Hematopoietic multipotent progenitor cell (in vitro differentiated cells): ENCODE measurements at places on chromosomes 5 and 9.

DNA sequence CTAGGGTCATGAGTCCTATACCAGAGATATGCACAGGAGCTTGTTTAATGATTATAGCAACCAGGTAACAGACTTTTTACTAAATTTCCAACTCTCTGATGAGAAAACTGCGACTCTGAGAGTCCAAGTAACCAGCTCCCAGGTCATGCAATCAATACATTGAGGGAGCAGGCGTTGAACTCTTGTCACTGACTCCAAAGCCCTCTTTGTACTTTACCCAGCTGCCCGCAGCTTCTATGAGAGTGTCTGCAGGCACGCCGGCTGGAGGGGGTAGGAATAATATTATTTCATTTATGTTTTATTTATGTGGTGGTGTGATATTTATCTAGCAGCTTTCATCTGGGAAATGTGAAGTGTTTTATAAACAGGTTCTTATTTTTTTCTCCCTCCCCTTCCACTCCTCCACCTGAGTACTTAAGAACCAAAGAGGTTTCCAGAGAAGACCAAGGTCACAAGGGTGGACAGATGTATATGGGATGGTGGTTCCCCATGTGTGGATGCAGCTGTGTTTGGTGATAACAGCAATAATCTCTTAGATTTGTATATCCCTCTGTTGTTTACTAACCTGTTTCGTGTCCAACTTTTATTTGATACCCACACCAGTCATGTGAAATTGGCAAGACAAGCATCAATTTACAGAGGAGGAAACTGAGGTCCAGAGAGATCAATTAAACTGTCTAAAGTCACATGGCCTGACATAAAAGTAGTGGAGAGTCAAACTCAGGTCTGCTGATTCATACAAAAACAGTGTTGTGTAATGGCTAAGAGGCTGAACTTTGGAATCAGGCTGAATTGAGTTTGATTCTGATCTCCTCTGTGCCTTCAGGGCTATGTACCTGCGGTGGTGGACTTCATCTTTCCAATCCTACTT, 140.2 kb upstream of the TRIM32 start:
- DNase-seq = no peak

GRCh38 chr5:33316773-33317172, 124.0 kb upstream of the TARS1 start:
- no peak for DNase-seq

DNA sequence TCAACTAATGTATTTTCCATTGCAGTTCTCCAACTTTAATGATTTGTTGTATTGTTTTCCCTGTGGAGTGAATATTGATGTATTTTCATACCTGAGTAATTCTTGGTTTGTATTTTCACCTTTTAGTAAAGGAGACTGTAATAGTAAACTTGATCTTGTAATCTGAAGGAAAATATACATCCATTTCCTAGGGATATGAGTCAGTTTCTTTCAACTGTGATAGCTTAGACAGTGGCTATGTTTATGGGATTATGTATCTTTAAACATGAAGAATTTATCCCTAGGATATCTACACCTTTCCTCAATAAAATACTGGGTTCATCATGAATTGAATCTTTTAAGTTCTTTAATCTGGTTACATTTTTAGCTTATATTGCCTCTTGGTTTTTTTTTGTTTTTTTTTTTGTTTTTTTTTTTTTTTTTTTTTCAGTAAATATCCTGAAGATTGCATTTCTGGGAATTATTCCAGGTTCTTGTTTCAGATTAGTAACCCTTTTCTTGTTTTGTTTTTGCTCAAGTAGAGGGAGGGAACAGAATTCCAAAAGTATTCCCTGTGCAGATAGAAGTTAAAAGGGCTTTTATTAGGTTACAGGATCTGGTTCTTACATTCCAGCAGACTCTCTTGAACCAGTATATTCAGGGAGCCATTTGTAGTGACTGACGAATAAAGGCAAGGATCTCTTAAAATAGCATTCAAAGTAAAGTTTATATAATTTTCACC, 7.1 kb downstream of the WDR36 start:
- no peak for DNase-seq

DNA sequence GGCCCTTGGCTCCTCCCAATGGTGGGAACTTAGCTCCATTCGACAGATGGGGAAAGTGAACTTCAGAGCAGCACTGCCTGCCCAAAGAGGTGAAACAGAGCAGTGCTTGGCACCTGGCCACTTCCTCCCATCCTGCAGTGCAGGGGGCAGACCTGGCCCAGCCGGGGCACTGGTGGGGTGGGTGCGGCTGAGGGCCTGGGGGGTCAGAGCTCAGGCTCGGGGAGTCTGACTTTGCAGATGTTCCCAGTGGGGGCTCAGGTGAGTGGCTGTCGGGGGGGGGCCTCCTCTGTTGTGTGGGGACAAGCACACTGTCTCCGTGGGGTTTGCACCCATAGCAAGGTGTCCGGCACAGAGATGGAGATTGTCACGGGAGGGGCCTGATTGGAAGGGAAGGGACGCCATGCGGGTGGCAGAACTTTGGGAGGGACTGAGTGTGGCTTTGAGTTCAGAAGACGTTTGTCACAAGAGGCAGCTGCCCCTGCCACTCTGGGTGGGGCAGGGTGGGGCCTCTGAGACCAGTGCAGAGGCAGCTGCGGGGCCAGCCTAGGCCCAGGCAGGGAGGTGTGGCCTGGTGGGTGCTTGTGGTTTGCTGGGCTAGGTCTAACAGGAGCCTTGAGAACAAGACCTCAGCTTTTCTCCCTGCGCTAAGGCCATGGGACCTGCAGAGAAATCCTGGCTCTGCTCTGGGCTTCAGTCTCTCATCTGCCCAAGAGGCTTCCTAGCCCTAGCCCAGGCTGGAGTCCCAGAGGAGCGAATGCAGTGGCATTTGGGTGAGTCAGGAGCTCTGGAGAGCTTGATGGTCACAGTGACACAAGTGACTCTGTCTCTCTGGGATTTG, 2.5 kb downstream of the MYMK start:
- no peak for DNase-seq

- no peak for DNase-seq
These were observed 57.6 kb downstream of the PAX5 start for GRCh38 chr9:36976371-36977030.

DNA sequence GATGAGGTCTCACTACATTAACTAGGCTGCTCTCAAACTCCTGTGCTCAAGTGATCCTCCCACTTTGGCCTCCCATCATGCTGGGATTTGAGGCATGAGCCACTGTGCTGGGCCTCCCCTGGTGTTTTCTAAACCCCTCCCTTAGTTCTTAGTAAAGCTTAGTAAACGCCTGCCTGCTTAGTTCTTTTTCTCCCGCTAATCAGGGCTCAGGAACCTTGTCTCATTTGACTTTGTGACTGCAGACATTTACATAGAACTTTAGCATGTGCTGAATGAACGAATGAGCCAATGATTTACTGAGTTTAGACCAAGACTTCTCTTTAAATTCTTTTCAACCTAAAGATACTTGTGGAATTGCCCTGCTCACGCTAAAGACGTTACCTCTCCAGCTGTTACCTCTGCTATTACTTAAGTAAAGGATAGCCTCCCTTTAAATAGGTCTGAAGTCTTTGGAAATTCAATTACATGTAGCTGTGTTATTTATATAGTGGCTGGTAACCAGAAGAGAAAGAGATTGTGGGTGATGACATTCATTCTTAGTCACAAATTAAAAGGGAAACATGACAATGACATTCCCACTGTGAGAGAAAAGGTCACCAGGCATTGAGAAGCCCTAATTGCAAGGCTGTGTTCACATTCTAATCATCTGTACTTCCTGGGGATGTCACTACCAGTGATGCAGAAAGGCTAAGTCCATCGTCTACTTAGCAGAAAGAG, 18.6 kb upstream of the SUSD1 start:
- DNase-seq = no peak

- DNase-seq = no peak
These were observed 11.4 kb downstream of the TMEM245 start for GRCh38 chr9:109108318-109108717.

- DNase-seq = no peak
These were observed 3.2 kb upstream of the ANKHD1 start for GRCh38 chr5:140398379-140398811.

- peak; percentile 85 for DNase-seq
These were observed 74.2 kb downstream of the SHB start for GRCh38 chr9:37994639-37995347.

DNA sequence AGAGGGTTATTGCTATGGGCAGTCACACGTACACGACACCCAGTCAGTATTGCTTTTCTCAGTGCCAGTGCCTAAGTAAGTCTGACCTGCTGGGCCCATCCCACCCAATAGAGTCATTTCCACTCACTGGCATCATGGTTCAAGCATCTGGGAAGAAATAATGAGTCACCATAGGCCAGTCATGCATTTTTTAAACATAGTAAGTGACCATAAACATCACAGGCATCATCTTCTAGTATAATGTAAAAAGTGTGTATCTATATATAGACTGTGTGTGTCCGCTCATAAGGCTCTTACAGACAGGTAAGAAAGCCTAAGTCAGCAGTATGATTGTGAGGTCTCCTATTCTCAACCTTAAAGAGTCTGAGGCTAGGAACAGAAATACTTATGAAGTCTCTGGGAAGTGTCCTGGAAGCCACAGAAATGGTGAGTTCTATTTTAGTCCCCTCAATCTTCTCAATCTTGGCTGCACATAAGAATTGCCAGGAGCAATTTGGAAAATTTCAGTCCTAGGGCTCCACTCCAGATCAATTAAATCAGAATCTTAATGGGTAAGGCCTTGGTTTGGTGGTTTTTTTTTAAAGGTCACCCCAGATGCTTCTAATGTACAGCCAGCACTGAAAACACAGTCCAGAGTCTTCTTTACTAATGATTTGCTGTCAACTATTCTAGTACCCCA, 65.2 kb downstream of the ZNF366 start:
- no peak for DNase-seq

- DNase-seq = no peak
These were observed 468.9 kb downstream of the ACTL7B start for GRCh38 chr9:108386859-108387384.

DNA sequence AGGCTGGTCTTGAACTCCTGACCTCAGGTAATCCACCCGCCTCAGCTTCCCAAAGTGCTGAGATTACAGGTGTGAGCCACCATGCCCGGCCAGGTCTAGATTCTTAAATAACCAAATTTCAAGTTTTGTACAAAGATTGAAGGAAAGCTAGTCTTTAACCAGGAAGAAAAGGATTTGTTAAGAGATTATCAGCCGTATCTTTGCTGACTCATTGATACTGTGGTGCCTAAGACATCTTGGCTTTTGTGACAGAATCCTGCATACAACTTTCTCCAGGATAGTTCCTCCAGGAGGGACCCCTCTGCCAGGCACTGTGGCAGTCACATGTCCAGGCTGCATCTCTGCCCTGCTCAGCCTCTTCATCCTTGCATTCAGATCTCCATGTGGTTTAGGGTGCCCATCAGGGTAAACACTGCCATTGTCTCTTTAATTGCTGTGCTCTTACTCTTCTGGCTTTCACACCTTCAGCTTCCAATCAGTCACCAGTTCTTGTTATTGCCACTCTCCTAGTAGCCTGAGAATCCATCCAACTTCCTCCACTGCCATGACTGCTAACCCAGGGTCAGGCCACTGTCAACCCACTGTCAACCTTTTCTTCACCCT, 10.0 kb downstream of the MAP3K1 start:
- no peak for DNase-seq

GRCh38 chr5:87551911-87552310, 139.2 kb upstream of the CCNH start:
- DNase-seq = no peak

DNA sequence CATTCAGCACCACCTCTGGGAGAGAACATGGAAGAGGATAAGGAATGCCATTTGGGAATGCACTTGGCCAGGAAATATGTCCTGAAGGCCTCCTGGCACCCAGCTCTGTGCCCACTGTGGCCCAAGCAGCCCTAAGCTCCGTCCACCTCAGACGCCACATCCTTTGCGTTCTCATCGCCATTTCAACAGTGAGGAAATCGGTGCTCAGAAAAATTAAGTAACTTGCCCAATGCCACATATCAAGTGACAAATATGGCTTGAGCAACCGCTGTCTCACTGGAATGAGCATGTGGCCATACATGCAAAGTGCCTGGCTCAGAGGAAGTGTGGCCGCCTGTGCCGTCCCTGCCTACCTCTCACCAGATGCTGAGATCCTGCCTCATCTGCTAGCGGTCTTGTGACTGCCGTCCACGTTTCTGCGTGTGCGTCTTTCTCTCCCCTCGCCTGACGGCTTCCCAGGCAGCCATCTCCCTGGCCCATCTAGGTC, 984 bp upstream of the DOK3 start:
- no peak for DNase-seq

- no peak for DNase-seq
These were observed 31.4 kb upstream of the MSX2 start for GRCh38 chr5:174692982-174693422.

DNA sequence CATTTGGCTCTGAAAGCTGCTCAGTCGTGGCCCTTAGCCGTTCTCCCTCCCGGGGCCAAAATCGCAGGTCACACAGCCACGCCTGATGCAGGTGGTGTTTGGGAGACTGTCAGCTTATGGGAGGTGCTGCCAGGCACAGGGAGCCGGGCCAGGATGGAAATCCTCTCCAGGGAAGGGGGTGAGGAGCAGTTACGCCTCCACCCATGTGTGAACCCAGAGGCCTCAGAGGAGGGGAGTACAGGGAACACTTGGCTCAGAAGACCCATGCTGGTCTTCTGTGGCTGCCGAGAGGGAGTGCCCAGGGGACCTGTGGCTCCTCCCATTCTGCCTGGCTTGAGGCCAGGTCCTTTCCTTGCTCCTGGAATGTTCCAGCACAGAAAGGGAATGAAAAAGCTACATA, 3.6 kb upstream of the OLFM1 start:
- no peak for DNase-seq

DNA sequence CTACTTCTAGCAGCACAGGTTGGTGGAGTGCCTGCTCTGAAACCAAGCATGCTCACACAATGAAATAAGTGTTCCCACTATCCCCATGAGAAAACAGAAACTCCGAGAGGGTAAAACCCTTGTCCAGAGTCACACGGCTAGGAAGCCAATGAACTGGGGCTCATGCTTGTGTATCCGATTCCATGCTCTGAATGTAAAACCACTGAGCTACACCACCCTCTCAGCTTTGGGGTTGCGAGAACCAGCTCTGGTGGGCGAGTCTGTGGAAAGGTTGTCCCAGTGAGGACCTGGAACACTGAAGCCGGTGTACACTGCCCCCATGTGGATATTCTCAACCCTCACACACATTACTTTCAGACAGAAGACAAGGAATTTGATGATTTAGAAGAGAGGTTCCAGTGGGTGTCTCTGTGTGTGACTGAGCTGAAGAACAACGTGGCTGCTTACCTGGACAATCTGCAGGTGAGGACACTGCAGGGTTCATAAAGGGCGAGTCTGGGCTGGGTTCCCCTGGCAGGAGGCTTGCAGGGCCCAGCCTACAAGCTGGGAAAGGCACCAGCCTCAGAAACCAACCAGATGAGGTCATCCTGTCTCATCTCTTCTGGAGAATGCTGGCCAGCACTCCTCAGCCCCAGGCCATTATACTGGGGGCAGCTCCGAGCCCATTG, 37.4 kb downstream of the ARHGEF37 start:
- DNase-seq = peak; percentile 63
